ENCODE measurements at places on chromosomes 4 and X.

DNA sequence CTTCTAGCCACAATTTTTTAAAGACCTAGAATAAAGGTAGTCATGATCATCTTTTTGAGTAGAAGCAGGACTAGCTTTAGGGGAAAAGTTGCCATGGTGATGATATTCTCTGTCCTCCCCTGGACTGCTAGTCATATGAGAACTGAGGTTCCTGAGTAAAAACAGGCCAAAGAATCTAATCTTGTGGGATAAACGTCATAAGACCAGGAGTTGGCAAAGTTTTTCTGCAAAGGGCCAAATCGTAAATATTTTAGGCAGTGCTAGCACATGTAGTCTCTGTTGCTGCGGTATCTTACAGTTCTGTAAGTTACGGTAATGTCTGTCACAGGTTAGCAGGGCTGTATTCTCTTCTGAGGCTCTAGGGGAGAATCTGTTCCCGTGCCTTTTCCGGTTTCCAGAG is 3.4 kb downstream of the PRPS2 start:
- DNase-seq: no peak

GRCh38 chr4:79182209-79182608 is 143.7 kb downstream of the NAA11 start:
- DNase-seq: no peak

GRCh38 chr4:54676658-54677057 is 18.9 kb downstream of the KIT start:
- DNase-seq: no peak

DNA sequence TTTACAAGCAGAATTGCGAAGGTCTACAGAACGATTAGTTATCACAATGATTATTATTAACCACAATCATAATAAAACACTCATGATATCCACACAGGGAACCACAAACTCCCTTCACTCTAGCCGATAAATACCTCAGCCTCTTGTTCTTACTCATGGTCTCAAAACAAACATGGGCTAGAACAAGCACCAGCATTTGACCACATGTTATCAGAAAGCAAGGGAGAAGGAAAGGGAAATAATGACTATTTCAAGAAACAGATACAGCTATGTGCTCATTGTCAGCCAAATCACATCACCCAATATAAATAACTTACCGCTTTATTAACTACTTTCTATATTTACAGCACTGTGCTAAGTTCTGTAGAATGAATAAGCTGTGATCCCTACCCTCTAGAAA is 663.2 kb upstream of the HTR2C start:
- DNase-seq: no peak

- peak; percentile 63 for DNase-seq
These were observed 116.0 kb downstream of the SOWAHB start for GRCh38 chr4:76781698-76782595.

DNA sequence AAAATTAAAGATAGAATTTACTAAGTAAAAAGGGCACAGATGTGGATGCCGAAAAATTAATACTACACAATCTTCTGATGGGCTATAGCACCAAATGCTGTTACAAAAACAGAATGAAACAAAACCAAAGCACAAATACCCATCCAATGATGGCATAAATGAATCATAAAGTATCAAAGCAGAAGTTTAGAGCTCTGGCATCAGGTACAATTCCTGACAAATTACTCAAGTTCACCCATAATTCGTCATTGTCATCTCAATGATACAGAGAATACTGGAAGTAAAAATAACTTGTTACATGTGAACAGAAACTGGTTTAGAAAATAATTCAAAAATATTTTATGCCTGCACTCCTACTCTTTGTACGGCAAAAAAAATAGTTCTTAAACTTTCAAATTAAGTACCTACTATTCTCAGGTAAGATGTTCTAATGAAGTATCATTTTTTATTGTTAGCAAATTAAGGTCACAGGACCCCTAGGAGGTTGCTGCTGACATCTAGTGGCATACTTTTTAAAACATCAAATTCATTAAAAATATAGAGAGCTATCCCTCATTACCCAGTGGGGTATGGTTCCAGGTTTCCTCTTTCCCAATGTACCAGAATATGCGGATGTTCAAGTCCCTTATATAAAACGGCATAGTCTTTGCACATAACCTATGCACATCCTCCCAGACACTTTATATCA is 126.1 kb downstream of the INPP4B start:
- no peak for DNase-seq

DNA sequence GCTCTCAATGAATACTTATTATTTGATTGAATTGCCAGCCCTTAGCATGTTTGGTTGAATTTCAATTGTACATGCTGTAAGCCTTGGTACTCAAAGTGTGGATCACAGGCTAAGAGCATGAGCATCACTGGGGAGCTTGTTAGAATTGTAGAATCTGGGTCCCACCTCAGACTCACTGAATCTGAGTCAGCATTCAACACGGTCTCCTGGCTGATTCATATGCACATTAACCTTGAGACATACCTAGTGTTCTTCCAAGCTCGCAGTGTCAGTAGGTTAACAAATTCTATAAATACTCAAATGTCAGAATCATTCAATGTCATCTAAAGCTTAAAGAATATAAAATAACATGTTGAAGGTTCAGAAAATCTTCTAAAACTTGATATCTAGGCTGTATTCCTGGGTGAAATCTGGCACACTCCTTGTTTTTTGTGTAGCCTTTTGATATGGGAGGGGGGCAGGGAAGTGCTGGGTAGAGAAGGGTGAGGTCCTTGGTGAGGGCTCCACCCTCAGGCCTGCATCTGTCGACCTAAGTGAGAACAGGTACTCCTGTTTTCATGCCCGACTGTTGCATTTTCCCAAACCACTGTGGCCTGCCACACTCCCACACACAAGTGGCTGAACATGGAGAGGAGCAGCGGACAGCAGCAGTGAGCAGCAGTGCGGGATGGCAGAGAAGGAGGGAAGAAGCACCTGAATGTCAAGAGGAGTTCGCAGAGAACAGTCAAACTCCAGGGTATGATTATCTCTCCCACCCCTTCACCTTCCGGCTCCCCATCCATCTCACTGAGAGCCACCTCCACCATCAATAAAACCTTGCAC is 529.6 kb upstream of the IGFBP7 start:
- DNase-seq: peak; percentile 48

- peak; percentile 83 for DNase-seq
These were observed 501 bp downstream of the ZNF518B start for GRCh38 chr4:10456595-10457254.

- no peak for DNase-seq
These were observed 805.4 kb upstream of the GALNTL6 start for GRCh38 chr4:171007618-171008390.

DNA sequence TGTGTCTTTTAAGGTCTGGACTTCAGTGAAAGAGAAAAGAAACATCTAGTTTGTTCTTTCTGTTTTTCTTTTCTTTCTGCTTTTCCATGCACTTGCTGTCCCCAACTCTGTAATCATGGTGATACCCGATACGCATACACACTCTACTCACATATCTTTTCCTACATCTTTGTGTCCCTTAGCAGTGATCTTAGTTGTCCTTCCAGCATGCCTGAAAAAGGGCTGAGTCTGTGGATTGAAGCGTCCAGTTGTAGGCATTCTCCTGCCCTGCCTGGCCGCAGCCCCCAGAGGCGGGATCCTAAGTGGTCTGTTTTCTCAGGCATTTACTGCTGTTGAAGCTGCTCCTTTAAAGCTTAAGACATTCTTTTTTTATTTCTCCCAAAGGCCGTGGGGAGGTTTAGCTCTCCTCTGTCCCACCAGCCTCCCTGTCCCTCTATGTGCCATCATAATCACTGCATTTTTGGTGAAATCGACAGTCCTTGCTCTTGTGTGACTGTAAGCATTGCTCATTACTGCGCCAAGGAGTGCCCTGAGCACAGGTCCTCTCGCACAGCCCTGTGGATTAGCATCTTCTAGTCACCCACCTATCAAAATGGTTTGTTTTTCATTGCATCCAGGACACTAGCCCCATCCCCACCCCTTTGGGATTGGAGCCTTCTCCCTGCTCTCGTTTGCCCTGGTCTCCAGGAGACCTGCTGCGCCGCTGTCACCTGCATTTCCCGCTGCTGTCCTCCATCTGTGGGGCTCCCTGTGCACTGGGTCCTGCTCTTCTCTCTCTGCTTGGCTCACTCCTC is 4.4 kb downstream of the RGS12 start:
- DNase-seq: peak; percentile 42

DNA sequence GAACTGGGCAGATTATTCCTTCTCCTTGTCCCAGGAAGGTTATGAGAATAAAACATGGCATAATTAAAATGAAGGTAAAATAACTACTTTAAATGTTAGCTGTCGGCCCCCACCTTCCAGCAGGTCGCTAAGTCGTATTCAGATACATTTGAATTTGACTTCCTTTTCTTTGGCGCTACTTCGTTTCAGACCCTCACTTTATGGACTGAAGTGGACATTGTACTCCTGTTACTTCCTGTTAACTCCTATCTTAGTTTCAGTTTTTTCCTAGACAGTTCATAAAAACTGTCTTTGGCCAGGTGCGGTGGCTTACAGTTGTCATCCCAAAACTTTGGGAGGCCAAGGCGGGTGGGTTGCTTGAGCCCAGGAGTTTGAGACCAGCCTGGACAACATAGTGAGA is 5.7 kb downstream of the SYAP1 start:
- no peak for DNase-seq

GRCh38 chrX:113157496-113157895 is 316.9 kb upstream of the AMOT start:
- peak; percentile 63 for DNase-seq

DNA sequence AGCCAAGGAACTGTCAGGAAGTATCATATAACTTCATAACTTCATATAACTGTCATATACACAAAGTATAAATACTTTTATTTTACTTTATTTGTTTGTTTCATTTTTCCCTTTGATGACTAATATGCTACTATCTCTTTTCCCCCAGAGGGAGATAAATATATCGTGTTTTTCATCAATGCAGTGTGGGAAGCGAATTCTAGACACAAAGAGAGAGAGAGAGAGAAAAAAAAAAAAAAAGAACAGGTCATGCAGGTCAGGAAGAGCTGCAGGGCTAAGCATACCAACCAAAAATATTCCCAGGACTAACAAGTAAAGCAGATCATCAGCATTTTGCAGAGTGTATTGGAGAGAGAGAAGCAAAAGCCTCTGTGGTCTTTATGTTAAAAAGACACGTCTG is 1849.2 kb downstream of the STIM2 start:
- DNase-seq: no peak

DNA sequence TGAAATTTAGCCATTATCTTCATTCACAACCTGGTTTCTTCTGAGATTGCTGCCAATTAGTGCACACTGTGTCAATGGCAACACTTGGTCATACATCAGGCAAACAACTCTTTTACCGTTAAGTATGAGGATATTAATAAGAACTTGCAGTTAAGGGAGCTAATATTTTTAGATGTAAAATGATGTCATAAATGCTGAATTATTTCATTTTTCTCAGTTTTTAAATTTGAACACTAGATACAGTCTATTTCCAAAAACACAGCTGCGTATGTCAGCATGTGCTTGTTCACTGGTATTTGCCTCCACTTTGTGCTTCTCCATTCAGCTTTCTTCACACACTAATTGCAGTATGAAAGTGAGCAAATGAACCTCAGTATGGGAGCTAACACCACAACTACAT is 1.6 kb downstream of the KLHL13 start:
- DNase-seq: no peak

- DNase-seq: peak; percentile 67
These were observed 704.9 kb upstream of the PABPC4L start for GRCh38 chr4:134906404-134907023.

- DNase-seq: no peak
These were observed 4.6 kb downstream of the MPP1 start for GRCh38 chrX:154800478-154801210.

GRCh38 chr4:76067652-76068286 is 6.7 kb upstream of the ART3 start:
- peak; percentile 89 for DNase-seq

DNA sequence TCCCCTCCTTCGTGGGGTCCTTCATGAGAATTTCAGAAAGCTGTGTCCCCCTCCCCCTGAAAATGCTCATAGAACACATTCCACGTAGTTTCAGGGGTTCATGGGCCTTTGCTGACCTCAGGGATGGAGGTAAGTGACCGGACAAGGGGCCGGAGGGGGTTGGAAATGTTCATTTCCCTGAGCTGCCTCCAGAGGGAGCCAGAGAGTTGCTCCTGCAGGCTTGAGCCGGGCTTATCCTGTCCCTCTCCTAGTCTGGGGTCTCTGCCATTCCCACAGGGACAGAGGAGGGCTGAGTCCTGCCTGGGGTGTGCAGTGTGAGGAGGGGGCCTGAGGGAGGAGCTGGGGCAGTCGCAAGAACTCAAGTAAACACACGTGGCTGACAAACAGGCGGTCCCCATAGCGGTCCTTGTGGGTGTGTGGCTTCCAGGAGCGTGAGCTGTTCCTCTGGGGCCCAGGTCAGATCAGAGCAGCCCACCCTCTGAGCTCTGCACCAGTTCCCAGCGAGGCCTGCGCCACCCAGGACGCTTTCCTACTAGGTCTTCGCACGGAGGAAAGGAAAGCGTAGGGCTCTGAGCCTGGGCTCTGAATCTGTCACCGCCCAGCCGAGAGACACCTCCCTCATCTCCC is 62.5 kb downstream of the WFS1 start:
- DNase-seq: peak; percentile 88

DNA sequence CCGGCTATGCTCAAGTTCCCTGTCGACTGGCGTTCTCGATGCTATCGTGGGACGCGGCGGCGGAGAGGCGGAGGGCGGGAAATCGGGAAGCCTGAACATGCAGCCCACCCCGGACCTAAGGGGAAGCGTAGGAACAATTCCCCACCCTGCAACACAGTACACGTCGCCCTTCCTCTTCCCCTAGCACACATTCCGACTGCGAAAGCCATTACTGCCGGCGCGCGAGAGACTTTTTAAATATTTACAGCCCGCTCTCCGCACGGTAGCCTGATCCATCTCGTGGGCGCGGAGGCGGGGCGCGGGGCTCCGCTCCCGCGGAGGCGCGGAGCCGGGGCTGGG is 48.1 kb upstream of the BCOR start:
- DNase-seq: peak; percentile 68

GRCh38 chrX:153063315-153063714 is 7.0 kb downstream of the PNMA3 start:
- DNase-seq: no peak

- no peak for DNase-seq
These were observed 26.0 kb upstream of the C4orf50 start for GRCh38 chr4:6044276-6044675.

GRCh38 chr4:151485541-151486131 is 76.7 kb downstream of the FHIP1A start:
- DNase-seq: peak; percentile 59

DNA sequence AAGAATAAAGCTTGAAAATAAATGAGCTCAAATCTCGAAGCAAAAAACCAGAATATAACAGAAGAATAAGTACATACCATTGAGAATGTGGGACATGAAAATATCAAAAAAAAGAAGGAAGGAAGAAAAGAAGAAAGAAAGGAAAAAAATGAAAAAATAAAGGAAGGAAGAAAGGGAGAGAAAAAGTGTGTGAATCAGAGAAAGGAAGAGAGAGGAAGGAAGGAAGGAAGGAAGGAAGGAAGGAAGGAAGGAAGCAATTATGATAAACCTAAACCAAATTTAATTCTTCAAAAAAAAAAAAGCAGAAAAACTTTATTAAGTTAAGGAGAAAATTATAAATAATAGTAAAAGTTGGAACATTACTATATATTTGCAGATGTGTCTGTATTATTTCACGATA is 949.8 kb downstream of the NLGN4X start:
- no peak for DNase-seq

- DNase-seq: no peak
These were observed 572 bp downstream of the EXOSC9 start for GRCh38 chr4:121801715-121802075.
